ENCODE measurements at places on chromosomes 16 and 17. TPM values are rescaled to one million over a fixed set of nuclear protein-coding genes. Genes with fewer than 3 reads are reported as not detected.

EXOC3L1 gene
- total RNA-seq = not detected

GCGR gene
- total RNA-seq = not detected

- H3K36me3 ChIP-seq = peaks cover 2% of the 10 kb centered on the region
- peaks cover 26% of the 10 kb centered on the region for H3K27me3 ChIP-seq
- H3K27ac ChIP-seq = no peak overlapping the region
These were observed 154.0 kb downstream of the TMEM132E start for GRCh38 chr17:34733333-34733732.

DNA sequence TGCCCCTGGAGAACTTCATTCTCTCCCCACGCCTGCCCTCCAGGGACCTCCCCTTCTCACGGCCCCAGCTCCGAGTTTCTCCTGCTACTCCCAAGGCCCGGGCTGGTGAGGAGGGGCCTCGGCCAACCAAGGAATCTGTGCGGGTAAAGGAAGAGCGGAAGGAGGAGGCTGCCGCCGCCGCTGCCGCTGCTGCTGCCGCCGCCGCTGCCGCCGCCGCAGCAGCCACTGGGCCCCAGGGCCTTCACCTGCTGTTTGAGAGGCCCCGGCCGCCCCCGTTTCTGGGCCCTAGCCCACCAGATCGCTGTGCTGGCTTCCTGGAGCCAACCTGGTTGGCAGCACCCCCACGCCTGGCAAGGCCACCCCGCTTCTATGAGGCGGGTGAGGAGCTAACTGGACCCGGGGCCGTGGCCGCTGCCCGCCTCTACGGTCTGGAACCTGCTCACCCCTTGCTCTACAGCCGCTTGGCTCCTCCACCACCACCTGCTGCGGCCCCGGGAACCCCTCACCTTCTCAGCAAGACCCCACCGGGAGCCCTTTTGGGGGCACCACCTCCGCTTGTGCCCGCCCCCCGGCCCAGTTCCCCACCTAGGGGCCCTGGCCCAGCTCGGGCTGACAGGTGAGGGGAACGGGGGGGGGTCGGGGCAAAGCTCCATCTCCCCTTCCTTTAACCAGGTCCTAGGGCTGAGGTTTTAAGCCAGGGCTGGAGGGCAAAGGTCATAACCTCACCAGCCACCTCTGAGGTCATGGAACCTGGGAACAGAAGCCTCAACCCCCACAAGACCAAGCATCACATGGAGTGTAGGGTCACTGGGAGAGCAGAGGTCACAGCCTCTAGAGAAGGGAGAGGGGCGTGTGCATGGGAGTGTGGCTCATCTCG lies 11.0 kb downstream of the FBRS start:
- H3K4me1 ChIP-seq = peaks cover 8% of the 10 kb centered on the region
- peak overlapping the region; percentile 34 for H3K27ac ChIP-seq
- no peaks in the 10 kb centered on the region for H3K27me3 ChIP-seq

- no peak overlapping the region for H3K4me3 ChIP-seq
- no peaks in the 10 kb centered on the region for H3K36me3 ChIP-seq
- H3K27ac ChIP-seq = no peak overlapping the region
- H3K27me3 ChIP-seq = peaks cover 82% of the 10 kb centered on the region
These were observed 7.0 kb downstream of the IRX6 start for GRCh38 chr16:55330781-55331647.

DNA sequence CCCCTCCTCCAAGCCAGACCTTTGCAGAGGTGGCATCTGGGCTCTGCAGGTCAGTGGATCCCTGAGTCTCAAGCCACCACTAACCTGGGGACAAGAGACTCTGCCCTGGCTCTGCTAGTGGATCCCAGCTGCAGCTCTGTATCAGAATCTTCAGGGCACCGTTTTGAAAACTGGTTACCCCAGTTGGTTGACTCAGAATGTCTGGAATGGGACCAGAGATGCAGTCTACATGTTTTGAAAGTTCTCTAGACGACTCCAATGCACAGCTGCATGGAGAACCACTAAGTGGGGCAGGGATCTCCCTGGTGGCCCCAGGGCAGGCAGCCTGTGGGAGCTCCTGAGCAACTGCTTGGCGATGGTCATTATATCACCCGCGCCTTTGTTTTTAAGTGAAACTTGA lies 34.1 kb upstream of the ADORA2B start:
- no peak overlapping the region for H3K4me3 ChIP-seq
- H3K27me3 ChIP-seq = peaks cover 18% of the 10 kb centered on the region
- no peak overlapping the region for H3K27ac ChIP-seq
- DNase-seq = no peak
- H3K36me3 ChIP-seq = no peaks in the 10 kb centered on the region

- H3K36me3 ChIP-seq = no peaks in the 10 kb centered on the region
- no peak overlapping the region for H3K4me3 ChIP-seq
- H3K4me1 ChIP-seq = no peaks in the 10 kb centered on the region
- DNase-seq = no peak
These were observed 101.7 kb upstream of the GPR139 start for GRCh38 chr16:20175358-20175757.

- H3K27ac ChIP-seq = no peak overlapping the region
- H3K27me3 ChIP-seq = peaks cover 91% of the 10 kb centered on the region
- H3K4me1 ChIP-seq = no peaks in the 10 kb centered on the region
- no peak overlapping the region for H3K4me3 ChIP-seq
- no peak for DNase-seq
These were observed 12.6 kb downstream of the RBFOX3 start for GRCh38 chr17:79597996-79598895.

GRCh38 chr16:85056211-85056748 lies 28.7 kb downstream of the KIAA0513 start:
- H3K4me3 ChIP-seq = peak overlapping the region; percentile 89
- H3K27me3 ChIP-seq = no peaks in the 10 kb centered on the region
- DNase-seq = no peak
- H3K4me1 ChIP-seq = peaks cover 35% of the 10 kb centered on the region
- H3K27ac ChIP-seq = peak overlapping the region; percentile 98

- H3K4me1 ChIP-seq = peaks cover 6% of the 10 kb centered on the region
- no peak for DNase-seq
- no peak overlapping the region for H3K27ac ChIP-seq
- H3K4me3 ChIP-seq = no peak overlapping the region
- H3K36me3 ChIP-seq = no peaks in the 10 kb centered on the region
- peaks cover 19% of the 10 kb centered on the region for H3K27me3 ChIP-seq
These were observed 88.2 kb upstream of the NOG start for GRCh38 chr17:56505154-56505756.

- H3K4me3 ChIP-seq = no peak overlapping the region
- H3K27ac ChIP-seq = no peak overlapping the region
- no peaks in the 10 kb centered on the region for H3K27me3 ChIP-seq
- no peak for DNase-seq
- H3K36me3 ChIP-seq = peaks cover 25% of the 10 kb centered on the region
These were observed 66.7 kb downstream of the GTF3C1 start for GRCh38 chr16:27483088-27483437.

DNA sequence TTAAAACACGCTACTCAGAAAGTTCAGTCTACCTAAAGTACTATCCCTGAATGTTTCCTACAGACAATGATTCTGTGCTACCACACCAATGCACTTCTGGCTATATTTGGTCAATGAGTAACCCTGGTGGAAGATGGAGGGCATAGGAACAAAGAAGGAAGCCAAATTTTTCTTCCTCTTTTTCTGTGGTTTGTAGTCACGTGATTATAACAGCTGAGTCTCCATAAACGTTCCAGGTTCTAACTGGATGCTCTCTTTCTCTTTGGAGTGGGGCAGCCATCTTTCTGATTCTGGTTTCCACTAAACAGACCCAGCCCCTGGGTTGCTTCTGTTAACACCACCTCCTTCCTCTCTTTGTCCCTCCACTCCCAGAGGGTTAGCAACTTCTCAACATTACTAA lies 274.9 kb downstream of the CDH11 start:
- DNase-seq = no peak
- H3K27me3 ChIP-seq = no peaks in the 10 kb centered on the region
- H3K4me1 ChIP-seq = no peaks in the 10 kb centered on the region
- H3K4me3 ChIP-seq = no peak overlapping the region
- no peak overlapping the region for H3K27ac ChIP-seq
- no peaks in the 10 kb centered on the region for H3K36me3 ChIP-seq

Data from T-helper 17 cell (primary cell).